ENCODE measurements at places on chromosomes 12 and 14. TPM values are rescaled to one million over a fixed set of nuclear protein-coding genes. Genes with fewer than 3 reads are reported as not detected.

DNA sequence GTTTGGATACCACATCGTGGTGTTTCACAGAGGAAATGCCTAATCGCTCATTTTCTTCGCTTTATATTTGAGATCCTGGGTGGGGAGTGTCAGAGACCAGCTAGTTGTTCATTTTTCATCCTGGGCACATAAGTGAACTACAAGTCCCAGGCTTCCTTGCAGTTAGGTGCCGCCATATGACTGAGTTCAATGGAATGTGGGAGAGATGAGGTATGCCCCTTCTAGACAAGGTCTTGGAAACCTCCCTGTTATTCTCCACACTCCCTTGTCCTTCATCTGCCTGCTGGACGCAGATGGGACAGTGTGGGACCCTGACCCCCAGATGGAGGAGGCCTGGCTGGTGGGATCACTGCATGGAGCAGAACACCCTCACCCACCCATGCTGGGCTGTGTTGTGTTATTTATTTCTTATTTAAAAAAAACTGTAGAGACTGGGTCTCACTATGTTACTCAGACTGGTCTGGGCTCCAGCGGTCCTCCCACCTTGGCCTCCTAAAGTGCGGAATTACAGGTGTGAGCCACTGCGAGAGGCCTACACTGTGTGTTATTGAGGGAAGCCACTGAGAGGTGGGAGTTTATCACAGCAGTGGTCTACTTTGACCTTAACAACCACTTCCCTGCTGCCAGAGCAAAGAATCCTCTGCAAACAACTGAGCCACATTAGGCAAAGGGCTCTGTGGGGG lies 42.9 kb upstream of the VRK1 start:
- no peaks in the 10 kb centered on the region for H3K27me3 ChIP-seq
- no peak overlapping the region for H3K4me3 ChIP-seq
- H3K36me3 ChIP-seq: no peaks in the 10 kb centered on the region
- DNase-seq: no peak
- no peak overlapping the region for H3K27ac ChIP-seq

DNA sequence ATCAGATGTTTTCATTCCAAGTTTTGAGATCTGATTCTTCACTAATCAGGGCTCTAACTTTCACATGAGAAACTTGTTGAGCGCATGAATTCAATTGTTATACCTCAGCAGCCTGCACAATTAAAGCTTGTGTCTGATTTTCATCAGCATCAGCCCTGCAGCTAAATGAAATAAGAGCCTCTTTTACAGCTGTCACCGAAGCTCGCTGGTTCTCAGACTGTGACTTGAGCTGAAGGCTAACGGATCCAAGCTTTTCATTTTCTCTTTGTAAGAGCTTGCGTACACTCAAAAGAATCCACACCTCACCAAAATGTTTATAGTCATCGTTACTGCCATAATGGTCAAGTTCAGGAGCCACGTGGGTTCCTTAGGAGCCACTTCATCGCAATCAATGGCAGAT lies 65.5 kb upstream of the BEGAIN start:
- no peak for DNase-seq
- H3K27me3 ChIP-seq: peaks cover 34% of the 10 kb centered on the region
- no peaks in the 10 kb centered on the region for H3K4me1 ChIP-seq
- H3K27ac ChIP-seq: no peak overlapping the region
- no peaks in the 10 kb centered on the region for H3K36me3 ChIP-seq

GRCh38 chr12:4431866-4432265 lies 13.7 kb downstream of the FGF6 start:
- H3K36me3 ChIP-seq: no peaks in the 10 kb centered on the region
- no peak overlapping the region for H3K4me3 ChIP-seq

DNA sequence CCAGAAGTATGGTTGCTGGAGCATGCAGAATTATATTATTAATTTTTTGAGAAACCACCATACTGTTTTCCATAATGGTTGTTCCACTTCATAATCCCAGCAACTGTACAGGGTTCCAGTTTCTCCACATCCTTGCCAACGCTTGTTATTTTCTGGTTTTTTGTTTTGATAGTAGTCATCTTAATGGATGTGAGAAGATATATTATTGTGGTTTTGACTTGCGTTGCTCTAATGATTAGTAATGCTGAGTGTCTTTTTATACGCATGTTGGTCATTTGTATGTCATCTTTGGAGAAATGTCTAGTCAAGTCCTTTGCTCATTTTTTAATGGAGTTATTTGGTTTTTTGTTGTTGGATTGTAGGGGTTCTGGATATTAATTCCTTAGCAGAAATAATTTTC lies 58.1 kb downstream of the DAAM1 start:
- no peak overlapping the region for H3K4me3 ChIP-seq
- H3K4me1 ChIP-seq: peaks cover 17% of the 10 kb centered on the region
- H3K36me3 ChIP-seq: no peaks in the 10 kb centered on the region
- no peak overlapping the region for H3K27ac ChIP-seq
- no peaks in the 10 kb centered on the region for H3K27me3 ChIP-seq

GRCh38 chr12:48021485-48022179 lies 17.4 kb upstream of the COL2A1 start:
- no peak for DNase-seq
- H3K4me1 ChIP-seq: no peaks in the 10 kb centered on the region
- H3K36me3 ChIP-seq: no peaks in the 10 kb centered on the region
- H3K27ac ChIP-seq: no peak overlapping the region
- no peak overlapping the region for H3K4me3 ChIP-seq

- no peak overlapping the region for H3K4me3 ChIP-seq
- peak; percentile 62 for DNase-seq
- H3K27ac ChIP-seq: peak overlapping the region; percentile 85
- H3K4me1 ChIP-seq: peaks cover 54% of the 10 kb centered on the region
- H3K27me3 ChIP-seq: no peaks in the 10 kb centered on the region
These were observed 9.0 kb downstream of the PITPNM2 start for GRCh38 chr12:123141615-123142517.

- no peaks in the 10 kb centered on the region for H3K36me3 ChIP-seq
- H3K4me3 ChIP-seq: peak overlapping the region; percentile 22
- no peak overlapping the region for H3K27ac ChIP-seq
- H3K27me3 ChIP-seq: peaks cover 100% of the 10 kb centered on the region
- H3K4me1 ChIP-seq: peaks cover 38% of the 10 kb centered on the region
These were observed 37.9 kb upstream of the TBX5 start for GRCh38 chr12:114443607-114444421.

DNA sequence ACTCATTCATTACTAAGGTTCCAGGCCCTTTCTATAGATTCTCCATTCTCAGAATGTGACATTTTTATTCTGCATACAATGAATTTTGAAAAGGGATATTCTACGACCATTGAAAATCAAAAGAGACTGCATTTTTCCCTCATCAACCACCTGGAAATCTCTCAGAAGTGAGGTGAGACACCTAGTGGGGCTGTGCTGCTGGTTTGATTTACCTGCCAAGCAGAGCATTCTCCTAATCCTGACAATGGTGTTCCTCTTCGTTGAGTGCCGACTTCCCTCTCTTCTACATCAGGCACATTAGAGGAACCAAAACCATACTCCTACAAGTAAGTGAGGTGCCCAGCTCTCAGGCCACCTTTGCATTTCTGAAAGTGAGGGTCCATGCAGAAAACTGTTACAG lies 14.9 kb downstream of the CKB start:
- peaks cover 3% of the 10 kb centered on the region for H3K4me1 ChIP-seq
- DNase-seq: no peak
- no peak overlapping the region for H3K4me3 ChIP-seq
- H3K27ac ChIP-seq: no peak overlapping the region

DNA sequence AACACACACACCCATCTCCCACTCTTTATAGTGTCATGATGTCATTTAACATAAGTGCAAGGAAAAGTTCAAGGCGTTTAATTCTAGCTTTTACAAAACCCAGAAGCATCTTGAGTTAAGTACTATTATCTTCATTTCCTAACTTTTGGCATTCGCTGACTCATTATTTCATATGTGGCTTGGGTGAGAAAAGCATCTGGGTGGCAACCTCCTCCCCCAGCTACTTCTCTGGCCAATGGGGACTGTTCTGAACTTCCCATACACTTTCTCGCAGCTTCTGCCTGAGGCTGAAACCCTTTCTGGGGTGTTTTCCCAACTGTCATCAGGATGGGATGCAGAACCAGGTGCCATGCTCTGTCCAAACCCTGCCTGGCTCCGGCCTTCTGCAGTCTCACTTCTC lies 2.8 kb upstream of the MARK3 start:
- no peak for DNase-seq
- H3K27me3 ChIP-seq: no peaks in the 10 kb centered on the region
- H3K27ac ChIP-seq: no peak overlapping the region
- no peak overlapping the region for H3K4me3 ChIP-seq

GRCh38 chr14:50123062-50123461 lies 6.7 kb upstream of the VCPKMT start:
- peaks cover 87% of the 10 kb centered on the region for H3K36me3 ChIP-seq
- no peak overlapping the region for H3K4me3 ChIP-seq
- DNase-seq: no peak
- H3K27ac ChIP-seq: no peak overlapping the region

GRCh38 chr14:102353126-102353619 lies 9.5 kb downstream of the CINP start:
- H3K27me3 ChIP-seq: no peaks in the 10 kb centered on the region
- H3K36me3 ChIP-seq: peaks cover 87% of the 10 kb centered on the region
- H3K4me1 ChIP-seq: peaks cover 24% of the 10 kb centered on the region
- peak overlapping the region; percentile 87 for H3K27ac ChIP-seq
- no peak for DNase-seq

GRCh38 chr14:20751963-20752562 lies 6.4 kb downstream of the EDDM3A start:
- no peaks in the 10 kb centered on the region for H3K4me1 ChIP-seq
- no peak for DNase-seq
- no peaks in the 10 kb centered on the region for H3K27me3 ChIP-seq
- no peak overlapping the region for H3K27ac ChIP-seq

- no peaks in the 10 kb centered on the region for H3K27me3 ChIP-seq
- H3K4me1 ChIP-seq: peaks cover 16% of the 10 kb centered on the region
- peaks cover 97% of the 10 kb centered on the region for H3K36me3 ChIP-seq
- no peak overlapping the region for H3K4me3 ChIP-seq
- no peak overlapping the region for H3K27ac ChIP-seq
These were observed 56.3 kb downstream of the SLC8B1 start for GRCh38 chr12:113278633-113279032.

DNA sequence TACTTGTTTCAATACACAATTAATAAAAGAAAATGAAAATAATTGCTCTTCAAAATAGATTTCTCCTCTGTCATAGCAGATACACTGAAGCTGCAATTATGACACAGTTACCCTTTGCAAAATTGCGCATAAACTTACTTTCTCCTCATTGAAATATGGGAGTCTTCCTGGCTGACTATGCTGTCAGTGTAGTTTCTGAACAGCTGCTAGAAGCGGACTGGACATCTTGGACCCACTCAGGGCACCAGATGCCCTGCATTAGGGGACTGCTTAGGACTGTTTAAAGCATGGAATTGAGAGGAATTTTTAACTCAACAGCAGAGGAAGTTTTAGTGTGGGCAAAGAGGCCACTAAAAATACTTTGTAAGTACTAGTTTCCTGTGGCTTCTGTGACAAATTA lies 454.9 kb downstream of the ATP23 start:
- H3K27ac ChIP-seq: no peak overlapping the region
- H3K27me3 ChIP-seq: no peaks in the 10 kb centered on the region
- no peaks in the 10 kb centered on the region for H3K36me3 ChIP-seq
- DNase-seq: no peak

DNA sequence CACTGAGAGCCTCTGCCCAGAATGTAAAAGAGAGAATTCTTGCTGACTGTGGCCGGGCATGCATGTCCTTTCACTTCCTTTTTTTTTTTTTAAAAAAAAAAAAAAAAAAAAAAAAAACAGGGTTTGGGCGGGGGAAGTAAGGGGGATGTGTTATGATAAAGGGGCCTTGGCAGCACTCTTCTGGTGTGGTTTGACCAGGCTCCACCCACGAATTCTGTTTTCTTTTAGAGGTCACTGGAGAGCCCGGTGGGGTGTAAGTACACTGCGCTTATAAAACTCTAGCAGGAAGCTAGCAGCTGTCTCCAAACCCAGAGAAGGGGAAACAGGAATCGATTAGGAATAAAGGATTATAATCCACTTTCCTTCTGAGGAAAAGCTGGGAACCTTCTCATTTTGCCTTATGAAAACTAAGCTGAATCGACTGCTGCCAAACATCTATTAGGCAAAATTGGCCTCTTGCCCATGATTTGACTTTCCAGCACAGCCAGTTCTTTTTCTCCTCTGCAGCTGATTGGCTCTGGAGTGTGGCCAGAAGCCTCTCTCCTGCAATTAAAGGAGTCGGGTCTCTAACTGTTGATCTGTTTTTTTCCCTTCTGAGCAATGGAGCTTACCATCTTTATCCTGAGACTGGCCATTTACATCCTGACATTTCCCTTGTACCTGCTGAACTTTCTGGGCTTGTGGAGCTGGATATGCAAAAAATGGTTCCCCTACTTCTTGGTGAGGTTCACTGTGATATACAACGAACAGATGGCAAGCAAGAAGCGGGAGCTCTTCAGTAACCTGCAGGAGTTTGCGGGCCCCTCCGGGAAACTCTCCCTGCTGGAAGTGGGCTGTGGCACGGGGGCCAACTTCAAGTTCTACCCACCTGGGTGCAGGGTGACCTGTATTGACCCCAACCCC lies 27.7 kb upstream of the HIGD1C start:
- no peaks in the 10 kb centered on the region for H3K27me3 ChIP-seq
- peak; percentile 95 for DNase-seq
- H3K27ac ChIP-seq: peak overlapping the region; percentile 85
- H3K4me1 ChIP-seq: peaks cover 58% of the 10 kb centered on the region
- H3K36me3 ChIP-seq: peaks cover 2% of the 10 kb centered on the region
- peak overlapping the region; percentile 78 for H3K4me3 ChIP-seq

GRCh38 chr12:76266797-76267196 lies 81.4 kb downstream of the BBS10 start:
- H3K27me3 ChIP-seq: peaks cover 4% of the 10 kb centered on the region
- H3K4me3 ChIP-seq: no peak overlapping the region
- no peak for DNase-seq
- peaks cover 8% of the 10 kb centered on the region for H3K4me1 ChIP-seq

DNA sequence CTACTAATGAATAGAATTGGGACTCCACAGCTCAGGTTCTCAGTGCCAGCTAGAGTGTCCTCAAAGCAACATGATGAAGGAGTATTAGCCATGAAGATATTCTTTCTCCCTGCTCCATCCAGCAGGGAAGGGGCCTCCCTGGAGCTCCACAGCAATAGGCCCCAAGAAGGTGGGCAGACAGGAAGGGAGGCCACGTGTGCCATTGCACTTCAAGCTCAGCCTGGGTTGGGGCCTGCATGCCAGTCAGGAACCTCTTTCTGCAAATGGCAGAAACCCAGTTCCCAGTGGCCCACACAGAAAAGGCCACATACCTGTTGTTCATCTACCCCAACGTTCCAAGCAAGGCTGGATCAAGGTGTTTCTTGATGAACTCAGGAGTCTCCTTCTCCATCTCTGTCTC lies 357.5 kb upstream of the SFSWAP start:
- H3K36me3 ChIP-seq: no peaks in the 10 kb centered on the region
- no peak overlapping the region for H3K27ac ChIP-seq
- no peak for DNase-seq
- no peak overlapping the region for H3K4me3 ChIP-seq
- no peaks in the 10 kb centered on the region for H3K4me1 ChIP-seq

- no peak for DNase-seq
- no peak overlapping the region for H3K27ac ChIP-seq
- H3K27me3 ChIP-seq: no peaks in the 10 kb centered on the region
- H3K36me3 ChIP-seq: no peaks in the 10 kb centered on the region
- H3K4me1 ChIP-seq: no peaks in the 10 kb centered on the region
- H3K4me3 ChIP-seq: no peak overlapping the region
These were observed 13.2 kb upstream of the TSPAN11 start for GRCh38 chr12:30913323-30913722.

Gene APOF
- polyA plus RNA-seq: not detected

Gene ADCY4
- polyA plus RNA-seq: 23.1 TPM

Gene KSR2
- polyA plus RNA-seq: not detected

Gene INHBE
- polyA plus RNA-seq: 0.01 TPM

Gene PSMC1
- 195 TPM for polyA plus RNA-seq

Gene APOLD1
- polyA plus RNA-seq: 19.8 TPM

Gene ASCL1
- polyA plus RNA-seq: not detected

Gene GNB3
- polyA plus RNA-seq: 15.0 TPM

Gene FAM181A
- not detected for polyA plus RNA-seq

Gene TPPP2
- 0.75 TPM for polyA plus RNA-seq

Measured in heart right ventricle (tissue), 16 donors.